ENCODE measurements at places on chromosomes 2 and 18. TPM values are rescaled to one million over a fixed set of nuclear protein-coding genes. Genes with fewer than 3 reads are reported as not detected.

GRCh38 chr18:34794348-34794747 lies 84.2 kb downstream of the DTNA start:
- no peak for DNase-seq

DNA sequence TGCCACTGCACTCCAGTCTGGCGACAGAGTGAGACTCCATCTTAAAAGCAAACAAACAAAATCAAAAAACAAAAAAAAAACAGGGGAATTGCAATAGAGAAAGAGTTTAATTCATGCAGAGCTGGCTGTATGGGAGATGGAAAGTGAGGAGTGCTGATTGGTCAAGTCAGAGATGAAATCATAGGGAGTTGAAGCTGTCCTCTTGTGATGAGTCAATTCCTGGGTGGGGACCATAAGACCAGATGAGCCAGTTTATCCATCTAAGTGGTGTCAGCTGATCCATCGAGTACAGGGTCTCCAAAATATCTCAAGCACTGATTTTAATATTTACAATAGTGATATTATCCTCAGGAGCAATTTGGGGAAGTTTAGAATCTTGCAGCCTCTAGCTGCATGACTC lies 45.3 kb downstream of the FRZB start:
- DNase-seq, result no peak

DNA sequence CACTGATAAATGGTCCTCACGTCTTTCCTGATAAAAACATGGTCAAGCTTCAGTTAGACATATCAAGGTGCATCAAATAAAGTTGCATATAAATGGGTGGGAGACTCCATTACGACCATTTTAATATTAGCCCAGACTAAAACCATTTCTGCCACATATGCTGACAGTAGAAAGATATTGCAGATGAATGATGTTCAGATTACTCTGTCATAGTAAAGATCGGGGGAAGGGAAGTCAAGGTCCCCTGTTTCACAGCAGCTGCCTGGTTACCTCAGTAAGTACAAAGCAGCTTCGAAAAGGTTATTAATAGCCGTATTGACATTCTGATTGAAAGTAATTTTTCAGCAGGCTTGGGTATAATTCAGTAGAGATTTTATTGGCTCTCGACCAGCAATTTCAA lies 927.7 kb upstream of the CDH2 start:
- no peak for DNase-seq

DNA sequence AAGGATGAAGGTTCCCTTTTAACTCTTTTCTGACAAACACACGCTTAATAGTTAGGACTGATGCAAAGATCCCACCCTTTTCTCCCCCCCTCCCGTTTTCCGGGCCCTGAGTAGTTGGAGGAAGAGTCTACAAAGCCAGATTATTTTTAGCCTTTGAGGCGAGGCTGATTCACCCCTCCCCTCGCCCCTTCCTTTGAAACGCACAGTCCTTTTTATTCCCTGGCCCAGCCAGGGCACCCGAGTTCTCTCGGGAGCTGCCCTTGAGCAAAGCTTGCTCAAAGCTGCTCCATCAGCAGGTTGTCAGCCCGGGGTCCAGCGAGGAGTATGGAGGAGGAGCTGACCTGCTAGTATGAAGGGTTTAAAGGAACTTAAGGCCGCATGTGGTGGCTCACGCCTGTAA lies 47.1 kb upstream of the SPRED2 start:
- no peak for DNase-seq

GRCh38 chr2:39511219-39511604 lies 74.1 kb upstream of the MAP4K3 start:
- DNase-seq, result no peak

The TEKT4 gene
- not detected for polyA plus RNA-seq

The SLC9A2 gene
- not detected for polyA plus RNA-seq

- no peak for DNase-seq
Measured at GRCh38 chr2:160336635-160337034, 136.6 kb upstream of the ITGB6 start.

The ADAM17 gene
- polyA plus RNA-seq, result 34.8 TPM

The SIX3 gene
- polyA plus RNA-seq, result not detected

GRCh38 chr2:57885742-57886141 lies 160.9 kb upstream of the VRK2 start:
- DNase-seq, result no peak

DNA sequence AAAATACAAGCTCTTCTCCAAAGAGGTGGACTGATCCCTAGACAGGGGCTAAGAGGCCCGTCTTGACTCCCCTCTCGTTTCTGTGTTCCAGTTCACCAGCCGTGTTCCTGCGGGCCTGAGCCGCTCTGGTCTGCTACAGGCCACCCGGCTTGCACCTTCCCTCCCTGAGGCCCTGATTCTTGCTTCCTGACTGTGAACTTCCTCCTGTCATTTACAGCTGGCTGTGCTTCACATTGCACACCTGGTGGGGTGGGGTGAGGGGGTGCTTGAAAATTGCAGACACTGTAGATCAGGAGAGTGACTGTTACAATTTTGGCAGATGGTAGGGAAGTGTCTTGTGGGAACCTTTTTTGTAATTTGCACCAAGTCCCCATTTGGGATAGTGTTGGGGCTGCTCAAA lies 64.4 kb downstream of the TSN start:
- no peak for DNase-seq

DNA sequence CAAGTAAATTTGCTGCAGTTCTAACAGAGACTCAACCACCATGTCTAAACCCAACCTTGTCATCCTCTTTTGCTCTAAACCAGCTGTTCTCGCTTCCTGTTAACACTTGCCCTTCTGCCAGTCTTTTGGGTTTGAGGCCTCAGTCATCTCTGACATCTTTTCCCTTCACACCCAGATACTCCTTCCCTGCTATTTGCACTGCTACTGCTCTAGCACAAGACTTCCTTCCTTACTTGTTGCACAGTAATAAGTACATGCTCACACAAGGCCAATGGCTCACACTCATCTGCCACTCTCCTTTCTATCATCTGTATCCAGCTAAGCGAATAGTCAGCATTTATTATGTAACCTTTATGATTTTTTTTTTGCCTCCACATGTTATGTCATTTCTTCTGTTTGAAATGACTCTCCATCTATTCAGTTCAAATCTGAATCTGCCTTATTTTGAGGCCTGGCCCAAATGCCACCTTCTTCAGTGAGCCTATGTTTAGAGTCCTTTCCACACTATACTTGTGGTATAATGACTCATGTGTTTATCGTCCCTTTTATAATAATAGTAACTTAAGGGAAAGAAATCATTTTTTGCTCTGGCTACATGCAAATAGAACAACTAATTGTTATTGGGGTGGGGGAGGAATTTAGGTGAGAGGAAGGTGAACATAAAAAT lies 22.5 kb upstream of the CDKL4 start:
- no peak for DNase-seq

DNA sequence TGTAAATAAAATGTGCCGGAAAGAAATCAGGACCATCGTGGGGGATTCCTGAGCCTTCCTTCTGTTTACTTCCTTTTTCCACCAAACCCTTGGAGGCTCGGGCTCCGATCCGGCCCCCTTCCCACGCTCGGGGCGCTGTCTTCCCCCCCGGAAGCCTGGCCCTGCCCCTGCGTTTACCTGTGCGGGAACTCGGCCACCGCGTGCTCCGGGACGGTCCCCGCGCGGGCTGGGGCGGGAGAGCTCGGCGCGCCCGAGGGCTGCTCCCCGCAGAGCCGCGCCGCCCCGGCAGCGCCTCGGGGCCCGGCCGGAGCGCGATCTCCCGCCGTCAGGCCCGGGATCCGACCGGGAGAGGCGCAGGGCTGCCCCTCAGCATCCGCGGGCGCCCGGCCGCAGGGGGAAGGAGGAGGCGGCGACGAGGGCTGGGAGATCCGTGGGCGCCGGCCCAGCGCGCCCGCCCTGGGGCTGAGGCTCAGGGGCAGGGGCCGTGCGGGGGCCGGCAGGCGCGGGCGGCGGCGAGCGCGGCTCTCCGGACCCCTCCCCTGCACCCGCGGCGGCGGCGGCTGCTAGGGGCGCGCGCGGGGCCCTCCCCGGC lies 435 bp downstream of the ADCY3 start:
- DNase-seq, result no peak

The CYRIA gene
- polyA plus RNA-seq, result 23.5 TPM

DNA sequence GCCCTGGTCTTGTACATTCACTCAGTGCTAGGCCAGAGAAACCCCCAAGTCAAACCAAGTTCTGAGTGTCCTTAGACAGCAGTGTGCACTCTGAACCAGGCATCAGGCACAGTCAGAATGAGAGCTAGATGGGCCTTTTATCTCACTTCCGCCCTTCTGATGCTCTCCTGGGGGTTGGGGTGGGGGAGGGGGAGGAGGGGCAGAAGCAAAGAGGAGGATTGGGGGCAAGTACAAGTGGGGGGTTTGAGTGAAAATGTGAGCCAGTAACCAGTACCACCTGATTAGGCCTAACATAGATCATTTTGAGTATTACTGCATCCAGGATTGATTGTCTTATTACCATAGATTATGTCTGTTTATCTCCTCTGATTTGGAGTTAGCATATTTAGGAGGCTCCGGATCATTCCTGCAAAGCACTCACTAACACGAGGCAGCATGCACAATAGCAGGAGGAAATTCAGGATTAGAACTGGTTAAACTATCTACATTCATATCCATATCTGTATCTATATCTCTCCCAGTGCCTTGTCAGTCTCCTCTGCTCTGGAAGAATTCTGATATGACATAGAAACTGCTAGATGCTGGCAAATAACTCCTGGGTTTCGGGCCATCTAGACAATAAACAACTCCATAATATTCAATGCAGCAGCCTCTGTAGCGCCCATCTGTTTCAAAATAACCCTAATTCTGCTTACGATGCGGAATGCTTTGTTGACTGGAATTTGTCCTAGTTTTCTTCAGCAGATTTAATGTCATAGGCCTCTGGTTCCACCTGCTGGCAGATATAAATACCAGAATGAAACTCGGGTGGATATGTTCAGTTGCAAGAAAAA lies 149.1 kb downstream of the RHBDD1 start:
- no peak for DNase-seq

The PARD6G gene
- polyA plus RNA-seq, result not detected

DNA sequence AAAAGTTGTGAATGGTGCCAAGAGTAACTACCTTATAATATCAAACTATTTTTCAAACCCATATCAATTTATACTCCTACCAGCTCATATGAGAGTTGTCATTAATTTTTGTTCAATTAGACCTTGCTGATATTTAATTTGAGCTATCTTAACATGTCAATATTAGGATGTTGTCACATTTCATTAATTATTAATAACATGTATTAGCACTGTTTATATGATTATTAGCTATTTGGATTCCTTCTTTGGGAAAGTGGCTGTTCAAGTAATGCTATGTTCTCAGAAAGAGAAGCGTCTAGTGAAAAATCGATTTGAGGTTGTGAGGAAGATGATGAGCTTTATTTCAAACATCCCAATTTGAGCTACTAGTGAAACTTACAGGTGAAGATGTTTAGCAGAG lies 620.2 kb downstream of the KCNJ3 start:
- no peak for DNase-seq

The CRYBA2 gene
- polyA plus RNA-seq, result not detected

DNA sequence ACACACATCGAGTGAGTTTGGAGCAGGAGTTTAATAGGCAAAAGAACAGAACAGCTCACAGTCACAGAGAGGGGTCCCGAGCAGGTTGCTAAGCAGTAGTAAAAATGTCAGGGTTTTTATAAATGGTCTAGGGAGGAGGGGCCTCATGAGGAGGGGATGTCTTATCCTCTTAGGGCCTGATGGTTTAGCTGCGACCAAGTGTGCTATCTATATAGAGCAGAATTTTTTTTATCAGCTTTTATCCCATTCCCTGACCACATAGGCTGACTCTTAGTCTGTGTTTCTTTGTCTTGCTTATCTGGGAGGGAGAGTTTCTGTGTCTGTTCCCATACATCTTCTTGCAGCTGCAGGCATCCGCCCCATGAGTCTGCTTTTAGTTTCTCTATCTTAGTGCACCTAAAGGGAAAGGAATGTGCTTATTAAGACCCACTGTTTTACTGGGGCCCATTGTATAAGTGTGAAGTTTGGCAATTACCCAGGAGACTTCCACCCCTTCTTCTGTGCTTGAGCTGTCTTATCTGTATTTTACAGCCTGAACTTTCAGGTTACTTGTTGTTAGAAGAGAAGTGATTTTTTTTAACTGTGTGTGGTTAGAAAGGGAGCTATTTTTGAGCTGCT lies 30.4 kb upstream of the GMCL1 start:
- DNase-seq, result no peak

DNA sequence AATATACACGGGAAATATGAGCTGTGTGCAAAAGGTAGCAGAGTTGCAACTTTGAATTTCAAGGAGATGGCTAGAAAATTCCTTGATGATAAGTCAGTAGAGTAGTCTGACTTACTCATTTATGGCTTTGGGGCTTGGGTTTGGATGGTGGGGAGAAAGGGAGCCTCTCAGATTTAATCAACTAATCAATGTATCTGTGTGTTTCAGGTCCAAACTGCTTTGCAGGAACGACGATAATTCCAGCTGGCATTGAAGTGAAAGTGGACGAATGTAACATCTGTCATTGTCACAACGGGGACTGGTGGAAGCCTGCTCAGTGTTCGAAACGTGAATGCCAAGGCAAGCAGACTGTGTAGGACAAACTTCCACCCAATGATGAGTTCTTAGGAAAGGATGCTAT lies 164.6 kb downstream of the VWC2L start:
- no peak for DNase-seq

GRCh38 chr2:102453501-102453900 lies 19.5 kb upstream of the SLC9A4 start:
- DNase-seq, result no peak

- no peak for DNase-seq
Measured at GRCh38 chr2:119408221-119408619, 23.4 kb upstream of the TMEM37 start.

GRCh38 chr2:225040142-225040541 lies 2.1 kb downstream of the DOCK10 start:
- no peak for DNase-seq

DNA sequence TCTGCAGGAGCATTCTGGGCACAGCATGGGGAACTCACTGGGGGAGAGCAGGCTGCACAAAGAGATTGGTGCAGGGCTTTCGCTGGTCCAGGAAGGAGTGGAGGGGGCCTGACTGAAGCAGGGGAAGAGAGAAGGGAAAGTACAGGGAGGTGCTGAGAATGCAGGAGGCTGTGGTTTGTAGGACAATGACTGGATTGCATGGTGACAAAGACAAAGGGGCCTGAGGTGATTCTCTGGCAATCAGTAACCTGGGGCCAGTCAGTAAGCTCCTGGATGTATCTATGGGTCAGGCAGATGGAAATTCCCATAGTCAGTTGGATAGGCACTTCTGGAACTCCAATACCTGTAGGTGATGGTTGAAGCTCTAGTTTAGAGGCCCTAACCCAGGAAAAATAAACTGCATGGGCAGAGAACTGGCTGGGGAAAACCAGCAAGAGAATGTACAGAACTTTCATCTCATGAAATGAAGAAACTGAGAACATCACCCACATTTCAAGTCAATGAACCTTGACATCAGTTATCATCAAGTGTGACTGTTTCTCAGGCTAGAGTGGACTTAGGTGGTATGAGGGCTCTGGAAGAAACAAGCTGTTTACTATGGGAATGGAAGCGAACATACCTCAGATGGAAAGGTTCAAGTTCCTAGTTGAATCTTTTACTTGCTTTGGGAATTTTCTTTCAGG lies 193.2 kb downstream of the TPGS2 start:
- no peak for DNase-seq

All from CD14-positive monocyte (primary cell).